ENCODE measurements at places on chromosomes 4 and X. TPM values are rescaled to one million over a fixed set of nuclear protein-coding genes. Genes with fewer than 3 reads are reported as not detected.

Gene NLRP2B
- total RNA-seq: not detected

Gene ATP1B4
- total RNA-seq: not detected

DNA sequence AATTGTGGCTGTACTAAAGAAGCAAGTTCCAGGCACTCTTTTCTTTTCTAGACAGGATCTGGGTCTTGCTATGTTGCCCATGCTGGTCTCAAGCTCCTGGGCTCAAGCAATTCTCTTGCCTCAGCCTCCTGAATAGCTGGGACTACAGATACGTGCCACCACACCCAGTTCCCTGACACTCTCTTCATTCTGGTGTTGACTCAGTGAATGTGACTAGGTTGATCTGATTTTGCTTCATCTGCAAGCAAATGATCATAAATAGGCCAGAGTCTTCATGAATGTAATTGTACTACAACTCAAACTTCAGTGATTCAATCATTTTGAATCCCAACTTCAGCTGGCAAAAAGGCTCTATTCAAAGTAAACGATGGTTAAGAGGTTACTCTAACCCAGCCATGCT is 78.5 kb downstream of the APBB2 start:
- H3K4me1 ChIP-seq: no peaks in the 10 kb centered on the region
- H3K36me3 ChIP-seq: no peaks in the 10 kb centered on the region
- DNase-seq: no peak
- H3K4me3 ChIP-seq: no peak overlapping the region
- H3K27me3 ChIP-seq: no peaks in the 10 kb centered on the region

GRCh38 chrX:129077424-129078170 is 445.7 kb downstream of the SMARCA1 start:
- no peak for DNase-seq
- H3K4me3 ChIP-seq: no peak overlapping the region
- no peaks in the 10 kb centered on the region for H3K36me3 ChIP-seq
- H3K27me3 ChIP-seq: no peaks in the 10 kb centered on the region

DNA sequence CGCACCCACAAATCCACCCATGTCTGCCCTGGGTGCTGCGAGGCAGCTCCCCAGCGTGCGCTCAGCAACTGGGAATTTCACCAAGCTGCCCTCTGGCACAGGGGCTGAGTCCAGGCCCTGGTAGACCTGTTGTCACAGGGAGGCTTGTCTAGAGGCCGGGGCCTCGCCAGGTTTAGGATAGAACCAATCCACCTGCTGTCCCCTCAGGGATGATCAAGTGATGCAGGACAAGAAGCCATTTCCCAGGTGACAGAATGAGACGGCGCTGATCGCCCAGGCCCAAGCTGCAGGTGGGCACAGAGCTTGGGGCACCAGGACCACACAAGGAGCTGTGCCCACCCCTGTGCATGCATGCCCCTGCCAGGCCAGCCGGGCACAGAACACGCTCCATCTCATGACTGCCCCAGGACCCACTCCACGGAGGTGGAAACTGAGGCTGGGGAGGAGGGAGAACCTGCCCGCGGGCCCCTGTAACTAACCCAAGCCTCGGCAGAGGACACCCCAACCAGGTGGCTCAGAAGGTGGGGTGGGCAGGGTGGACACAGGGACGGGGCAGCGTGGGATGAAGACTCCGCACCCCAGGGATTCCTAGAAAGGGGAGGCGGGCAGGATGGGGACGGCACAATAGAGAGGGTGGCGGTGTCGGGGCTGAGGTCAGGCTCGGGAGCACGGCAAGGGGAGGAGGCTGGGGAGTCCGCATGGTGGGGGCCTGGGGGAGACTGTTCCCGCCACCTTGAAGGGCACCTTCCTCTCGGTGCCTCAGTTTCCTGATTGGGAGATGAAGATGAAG is 78.0 kb downstream of the ZFYVE28 start:
- no peak overlapping the region for H3K4me3 ChIP-seq
- no peak for DNase-seq
- no peaks in the 10 kb centered on the region for H3K27me3 ChIP-seq
- no peak overlapping the region for H3K27ac ChIP-seq

DNA sequence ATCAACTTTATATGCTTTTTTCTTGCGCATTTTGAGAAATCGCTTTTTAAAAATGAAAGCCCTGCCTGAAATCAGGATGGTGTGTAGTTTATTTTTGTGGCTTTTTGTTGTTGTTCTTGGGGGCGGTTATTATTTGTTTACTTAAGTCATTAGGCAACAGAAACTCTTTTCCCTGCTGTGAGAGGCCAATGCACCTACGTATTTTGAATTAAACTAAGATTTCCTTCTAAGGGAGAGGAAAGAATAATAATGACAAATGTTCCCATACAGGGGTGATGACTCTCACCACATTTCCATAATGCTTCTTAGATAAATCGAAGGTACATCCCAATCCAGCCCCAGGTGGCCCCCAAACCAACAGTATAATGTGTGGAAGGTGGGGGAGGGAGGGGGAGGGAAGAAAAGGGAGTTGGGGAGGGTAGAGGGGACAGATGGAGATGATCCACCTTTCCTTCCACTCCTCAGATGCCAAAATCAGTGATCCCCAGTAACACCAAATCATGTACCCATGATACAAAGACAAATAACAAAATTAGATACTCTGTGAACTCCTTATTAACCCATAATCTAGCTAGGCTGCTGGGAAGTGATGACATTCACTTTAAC is 39.6 kb downstream of the ZNF827 start:
- no peak overlapping the region for H3K4me3 ChIP-seq
- H3K27ac ChIP-seq: no peak overlapping the region
- H3K27me3 ChIP-seq: no peaks in the 10 kb centered on the region
- DNase-seq: no peak
- no peaks in the 10 kb centered on the region for H3K36me3 ChIP-seq

GRCh38 chr4:73855406-73855805 is 2.3 kb downstream of the PF4V1 start:
- no peak overlapping the region for H3K4me3 ChIP-seq
- no peaks in the 10 kb centered on the region for H3K36me3 ChIP-seq
- no peaks in the 10 kb centered on the region for H3K27me3 ChIP-seq

DNA sequence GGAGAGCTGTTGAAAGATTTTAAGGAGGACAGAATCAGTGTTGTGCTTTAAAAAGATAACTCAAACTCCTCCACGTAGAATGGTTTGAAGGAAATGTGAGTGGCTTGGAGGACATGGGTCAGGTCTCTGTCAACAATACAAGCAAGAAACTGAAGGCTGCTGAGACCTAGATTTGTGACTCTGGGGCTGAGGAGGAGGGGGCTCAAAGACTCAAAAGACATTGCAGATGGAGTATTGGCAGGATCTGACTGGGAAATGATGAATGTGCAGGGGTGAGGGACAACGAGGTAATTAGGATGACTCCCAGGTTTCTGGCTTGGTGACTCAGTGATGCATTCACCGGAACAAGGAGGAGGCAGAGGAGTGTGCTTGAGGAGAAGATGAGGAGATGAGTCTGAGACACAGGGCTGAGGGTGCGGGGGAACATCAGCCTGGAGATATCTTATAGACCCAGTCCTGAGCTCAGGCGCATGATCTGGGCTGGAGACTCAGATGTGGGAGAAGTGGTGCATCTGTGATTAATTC is 3.3 kb upstream of the RPS4X start:
- peaks cover 12% of the 10 kb centered on the region for H3K36me3 ChIP-seq
- H3K27ac ChIP-seq: no peak overlapping the region
- H3K27me3 ChIP-seq: no peaks in the 10 kb centered on the region
- no peak overlapping the region for H3K4me3 ChIP-seq
- peaks cover 4% of the 10 kb centered on the region for H3K4me1 ChIP-seq
- no peak for DNase-seq

DNA sequence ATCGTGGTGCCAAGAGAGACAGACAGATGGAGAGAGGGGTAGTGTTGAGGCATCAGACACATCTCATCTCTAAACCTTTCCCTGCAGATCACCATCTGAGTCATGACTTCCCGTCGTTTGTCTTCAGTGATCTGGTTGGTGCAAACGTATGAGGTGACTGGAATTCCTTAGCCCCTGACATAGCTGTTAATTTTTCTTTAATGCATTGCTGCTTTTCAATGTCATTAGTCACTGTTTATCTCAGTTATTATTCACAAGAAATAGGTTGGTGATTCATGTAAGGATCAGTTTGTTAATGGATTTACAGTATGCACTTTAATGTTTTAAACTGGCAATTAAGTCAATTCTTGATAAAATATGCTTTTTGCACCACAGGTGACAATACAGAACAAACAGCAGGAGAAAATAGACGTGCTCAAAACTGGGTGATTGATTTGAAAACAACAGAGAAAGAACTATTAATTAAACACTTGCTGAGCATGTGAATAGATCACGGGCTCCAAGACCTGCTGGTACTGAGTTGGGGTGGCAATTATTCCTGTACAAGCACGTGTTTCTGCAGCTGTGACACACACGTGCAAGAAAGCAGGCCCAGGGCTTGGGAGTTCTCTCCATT is 1.3 kb upstream of the TMEM154 start:
- no peaks in the 10 kb centered on the region for H3K27me3 ChIP-seq
- peak; percentile 85 for DNase-seq
- no peaks in the 10 kb centered on the region for H3K36me3 ChIP-seq
- H3K4me1 ChIP-seq: peaks cover 35% of the 10 kb centered on the region
